NCI-H1105 treated with DMSO at 0.1 percent for 48 hours (cell line): ENCODE measurements at places on chromosomes 5 and 9.

GRCh38 chr9:16628413-16628812 lies 242.1 kb downstream of the BNC2 start:
- no peak for DNase-seq

DNA sequence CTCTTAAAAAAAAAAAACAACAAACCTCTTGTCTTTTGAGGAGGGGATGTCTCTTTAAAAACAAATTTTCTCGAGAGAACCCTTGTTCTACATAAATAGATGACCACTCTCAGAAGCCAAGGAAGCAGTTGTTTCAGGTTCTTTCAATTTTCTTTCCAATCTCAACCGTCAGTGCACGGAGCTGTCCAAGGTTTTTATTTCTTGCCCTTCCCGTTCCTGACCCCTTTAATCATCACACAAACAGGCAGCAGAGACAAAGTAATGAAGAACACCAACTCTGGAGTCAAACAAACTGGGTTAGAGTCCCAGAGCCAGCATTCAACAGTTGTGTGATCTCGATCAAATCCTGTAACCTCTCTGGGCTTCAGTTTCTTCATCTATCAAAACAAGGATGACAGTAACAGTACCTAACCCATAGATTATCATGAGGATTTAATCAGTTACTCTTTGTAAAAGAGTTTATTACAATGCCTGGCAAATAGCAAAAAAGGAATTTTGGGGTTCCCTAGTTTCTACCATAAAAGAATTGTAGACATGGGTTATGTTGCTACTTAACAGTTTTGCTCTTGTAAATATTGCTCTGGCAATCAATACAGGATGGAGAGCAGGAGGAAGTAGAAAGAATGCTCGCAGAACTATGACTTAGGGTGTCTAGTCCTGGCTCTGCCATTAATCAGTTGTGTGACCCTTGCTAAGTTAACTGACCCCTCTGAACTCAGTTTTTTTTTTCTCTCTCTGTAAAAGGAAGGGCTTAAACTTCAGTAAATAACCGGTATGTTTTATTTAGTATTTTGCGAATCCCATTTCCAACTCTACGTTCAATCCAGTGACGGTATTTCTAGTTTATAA lies 1.0 kb upstream of the NIM1K start:
- DNase-seq, result no peak

DNA sequence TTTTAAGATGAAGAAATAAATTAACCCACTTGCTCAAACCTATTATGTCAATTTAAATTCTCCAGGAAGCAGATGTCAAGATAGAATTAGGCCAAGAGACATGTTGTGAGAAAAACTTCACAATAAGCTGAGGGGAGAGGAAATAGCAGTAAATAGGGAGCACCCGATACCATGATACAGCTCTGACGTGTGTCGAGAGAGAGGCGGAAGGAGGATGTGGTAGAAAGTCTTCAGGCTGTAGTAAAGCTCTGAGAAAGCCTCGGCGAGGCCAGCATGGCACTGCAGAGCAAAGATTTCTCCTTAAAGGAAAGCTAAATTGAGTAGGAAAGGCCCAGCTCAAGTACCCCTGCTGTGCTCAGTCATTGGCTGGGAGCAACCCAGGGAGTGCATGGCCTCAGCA lies 6.0 kb upstream of the PUM3 start:
- DNase-seq, result no peak

DNA sequence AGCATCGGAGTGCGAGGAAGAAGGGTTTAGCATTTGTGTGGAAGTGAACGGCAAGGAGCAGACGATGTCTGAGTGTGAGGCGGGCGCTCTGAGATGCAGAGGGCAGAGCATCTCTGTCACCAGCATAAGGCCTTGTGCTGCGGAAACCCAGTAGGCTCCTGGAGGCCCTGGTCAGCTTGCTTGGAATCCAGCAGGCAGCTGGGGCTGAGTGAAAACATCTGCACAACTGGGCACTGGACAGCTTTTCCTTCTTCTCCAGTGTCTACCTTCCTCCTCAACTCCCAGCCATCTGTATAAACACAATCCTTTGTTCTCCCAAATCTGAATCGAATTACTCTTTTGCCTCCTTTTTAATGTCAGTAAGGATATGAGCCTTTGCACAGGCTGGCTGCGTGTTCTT lies 72.1 kb downstream of the C7 start:
- no peak for DNase-seq

DNA sequence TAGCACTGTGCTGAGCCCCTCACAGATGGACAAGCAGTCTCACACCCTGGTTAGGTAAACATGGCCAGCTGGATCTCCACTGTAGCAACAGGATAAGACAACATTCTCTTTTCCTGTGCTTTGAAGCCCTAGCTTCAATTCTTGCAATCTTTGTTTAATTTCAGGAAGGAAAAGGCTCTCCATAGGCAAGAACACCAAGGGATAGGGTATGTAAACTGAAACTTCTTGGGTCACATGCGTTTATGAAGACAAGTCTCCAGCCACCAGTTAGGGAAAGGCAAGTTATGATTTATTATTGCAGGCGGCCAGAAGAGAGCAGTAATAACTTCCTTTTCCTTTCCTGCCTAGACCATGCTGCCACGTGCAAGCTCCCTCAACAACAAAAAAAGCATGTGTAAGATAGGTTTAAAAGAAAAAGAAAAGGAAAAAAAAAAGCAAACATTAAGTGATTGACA lies 50.1 kb upstream of the POU5F2 start:
- no peak for DNase-seq

- DNase-seq, result no peak
Observed at GRCh38 chr5:30324083-30324482, 869.4 kb upstream of the CDH6 start.

- DNase-seq, result no peak
Observed at GRCh38 chr5:59358005-59358861, 535.3 kb downstream of the PDE4D start.

DNA sequence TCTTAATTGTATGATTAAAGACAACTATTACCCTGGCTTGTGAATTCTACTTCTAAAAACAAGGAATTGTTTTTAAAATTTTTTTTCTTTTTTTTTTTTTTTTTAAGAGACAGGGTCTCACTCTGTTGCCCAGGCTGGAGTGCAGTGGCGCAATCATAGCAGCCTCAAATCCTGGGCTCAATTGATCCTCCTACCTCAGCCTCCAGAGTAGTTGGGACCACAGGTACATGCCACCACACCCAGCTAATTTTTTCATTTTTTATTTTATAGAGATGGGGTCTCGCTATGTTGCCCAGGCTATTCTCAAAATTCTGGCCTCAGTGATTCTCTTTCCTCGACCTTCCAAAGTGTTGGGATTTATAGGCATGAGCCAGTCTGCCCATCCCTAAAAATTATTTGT lies 62.3 kb downstream of the HABP4 start:
- no peak for DNase-seq

- no peak for DNase-seq
Observed at GRCh38 chr9:38192731-38193265, 123.8 kb upstream of the SHB start.

DNA sequence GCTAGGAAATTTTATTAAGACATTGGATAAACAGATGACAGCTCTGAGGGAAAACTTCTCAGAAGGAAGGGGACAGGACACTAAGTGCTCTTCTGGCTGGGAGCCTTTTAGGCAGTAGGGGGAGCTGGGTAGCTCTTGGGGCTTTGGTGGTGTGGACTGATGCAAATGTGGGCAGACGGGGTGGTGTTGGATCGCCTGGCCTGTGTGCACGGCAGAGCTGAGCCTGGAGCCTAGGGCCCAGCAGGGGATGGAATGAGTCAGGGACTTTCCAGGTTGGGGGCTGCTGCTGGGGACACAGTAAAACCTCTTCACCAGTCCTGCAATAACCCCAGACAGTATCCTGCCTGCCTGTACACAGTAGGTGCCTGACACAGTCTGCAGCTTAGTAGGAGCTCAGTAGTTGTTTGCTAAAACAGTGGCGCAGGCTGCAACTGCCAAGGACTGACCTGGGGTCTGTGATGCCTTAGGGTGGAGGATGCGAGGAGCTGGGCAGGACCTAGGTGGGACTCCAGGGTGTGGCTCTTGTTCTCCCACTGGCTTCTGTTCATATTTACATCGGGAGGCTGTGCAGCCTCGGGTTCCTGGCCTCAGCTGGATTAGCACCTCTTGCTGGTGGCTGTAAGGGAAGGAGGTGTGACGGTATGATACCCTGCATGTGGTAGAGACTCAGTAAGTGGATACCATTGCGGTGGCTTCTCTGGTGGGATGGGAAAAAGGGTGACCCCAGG lies 83.8 kb downstream of the DAB2IP start:
- no peak for DNase-seq
